Spleen (tissue), 13 donors: ENCODE measurements at places on chromosomes 5 and 9.
A peak's percentile ranks its signal among the peaks of the same experiment; 100 is the strongest.

DNA sequence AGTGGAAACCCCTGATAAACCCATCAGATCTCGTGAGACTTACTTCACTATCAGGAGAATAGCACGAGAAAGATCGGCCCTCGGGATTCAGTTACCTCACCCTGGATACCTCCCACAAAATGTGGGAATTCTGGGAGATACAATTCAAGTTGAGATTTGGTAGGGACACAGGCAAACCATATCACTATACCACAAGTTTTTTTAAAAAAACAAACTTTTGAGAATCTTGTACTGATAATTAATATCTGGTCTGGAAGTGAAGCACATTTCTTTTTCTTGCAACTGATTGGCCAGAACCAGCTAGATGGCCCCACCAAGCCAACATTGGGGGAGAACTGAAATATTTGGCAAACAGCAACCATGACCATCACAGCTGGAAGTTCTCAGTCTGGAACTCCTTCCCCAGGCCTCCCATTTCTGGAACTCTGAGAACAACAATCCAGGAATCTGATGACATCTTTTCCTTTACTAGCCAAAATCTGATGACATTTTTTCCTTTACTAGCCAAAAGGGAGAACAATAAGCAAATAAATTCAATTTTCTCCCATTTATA, 51.8 kb upstream of the CDKN2B start:
- H3K27me3 ChIP-seq, result no peaks in the 10 kb centered on the region
- no peak overlapping the region for H3K27ac ChIP-seq
- H3K4me1 ChIP-seq, result no peaks in the 10 kb centered on the region

GRCh38 chr5:115472271-115473025, 72.1 kb downstream of the FEM1C start:
- H3K4me3 ChIP-seq, result no peak overlapping the region
- H3K27me3 ChIP-seq, result no peaks in the 10 kb centered on the region
- no peak overlapping the region for H3K27ac ChIP-seq
- H3K4me1 ChIP-seq, result no peaks in the 10 kb centered on the region
- DNase-seq, result no peak

GRCh38 chr9:116191576-116192415, 38.2 kb downstream of the PAPPA start:
- H3K36me3 ChIP-seq, result no peaks in the 10 kb centered on the region
- no peaks in the 10 kb centered on the region for H3K4me1 ChIP-seq
- H3K4me3 ChIP-seq, result no peak overlapping the region
- no peak for DNase-seq
- H3K27ac ChIP-seq, result no peak overlapping the region

- H3K4me3 ChIP-seq, result no peak overlapping the region
- no peaks in the 10 kb centered on the region for H3K36me3 ChIP-seq
Measured at GRCh38 chr5:128773378-128773777, 191.9 kb upstream of the SLC27A6 start.

GRCh38 chr5:19001054-19001453, 986.9 kb downstream of the CDH18 start:
- no peaks in the 10 kb centered on the region for H3K27me3 ChIP-seq
- H3K4me3 ChIP-seq, result no peak overlapping the region

GRCh38 chr9:96611302-96611701, 8.3 kb downstream of the CDC14B start:
- H3K27me3 ChIP-seq, result no peaks in the 10 kb centered on the region
- DNase-seq, result no peak
- no peaks in the 10 kb centered on the region for H3K4me1 ChIP-seq
- H3K27ac ChIP-seq, result no peak overlapping the region

DNA sequence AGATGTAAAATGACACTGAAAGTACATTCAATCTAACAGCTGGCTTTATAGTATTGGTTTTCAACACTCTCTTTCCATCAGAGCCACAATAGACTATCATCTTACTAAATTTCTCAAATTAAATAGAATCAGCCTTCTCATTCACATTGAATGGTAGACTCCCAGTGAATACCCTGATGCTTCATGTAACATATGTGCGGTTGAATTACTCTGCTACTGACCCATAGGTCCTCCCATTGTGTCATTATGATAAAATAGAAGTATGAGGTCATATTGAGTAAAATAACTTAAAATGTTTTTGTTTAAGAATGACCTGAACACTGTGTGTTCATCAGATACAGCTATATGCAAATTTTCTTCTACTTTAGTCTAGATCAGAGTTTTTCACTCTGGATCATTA, 75.9 kb upstream of the ADAMTSL1 start:
- no peaks in the 10 kb centered on the region for H3K36me3 ChIP-seq
- no peak overlapping the region for H3K4me3 ChIP-seq
- no peak for DNase-seq
- no peaks in the 10 kb centered on the region for H3K4me1 ChIP-seq
- H3K27ac ChIP-seq, result no peak overlapping the region

DNA sequence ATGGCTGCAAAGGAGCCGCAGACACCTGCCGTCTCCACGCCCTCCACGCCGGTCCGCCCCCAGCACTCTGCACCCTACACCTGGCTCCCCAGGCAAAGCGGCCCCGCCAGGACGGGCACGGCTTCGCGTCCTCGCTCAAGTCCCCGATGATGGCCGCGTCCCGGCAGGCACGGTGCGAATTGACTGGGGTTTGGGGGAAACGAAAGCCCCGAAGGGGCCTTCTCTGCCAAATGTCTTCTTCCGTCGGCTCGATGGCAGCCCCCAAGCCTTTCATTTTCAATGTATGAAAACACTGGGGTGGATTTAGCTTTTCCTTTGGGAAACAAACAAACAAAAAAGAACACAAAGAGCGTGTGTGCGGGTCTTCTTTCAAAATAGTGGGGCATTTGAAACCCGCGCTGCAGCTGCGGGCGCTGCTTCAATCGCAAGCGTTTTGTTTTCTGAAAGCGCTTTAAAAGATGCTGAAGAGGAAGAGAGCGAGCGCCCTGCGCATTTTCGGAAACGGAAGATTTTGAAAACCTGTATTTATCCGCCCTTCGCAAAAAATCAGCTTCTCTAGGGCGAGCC, 160.0 kb downstream of the RMI1 start:
- peaks cover 29% of the 10 kb centered on the region for H3K4me1 ChIP-seq
- peak overlapping the region; percentile 56 for H3K27ac ChIP-seq
- H3K36me3 ChIP-seq, result no peaks in the 10 kb centered on the region
- peak overlapping the region; percentile 38 for H3K4me3 ChIP-seq

GRCh38 chr5:94064025-94064424, 322.6 kb upstream of the POU5F2 start:
- H3K27me3 ChIP-seq, result no peaks in the 10 kb centered on the region
- no peaks in the 10 kb centered on the region for H3K4me1 ChIP-seq
- no peak for DNase-seq
- no peak overlapping the region for H3K4me3 ChIP-seq
- peaks cover 18% of the 10 kb centered on the region for H3K36me3 ChIP-seq

- no peak overlapping the region for H3K4me3 ChIP-seq
- H3K4me1 ChIP-seq, result no peaks in the 10 kb centered on the region
- no peaks in the 10 kb centered on the region for H3K27me3 ChIP-seq
- H3K27ac ChIP-seq, result no peak overlapping the region
- no peaks in the 10 kb centered on the region for H3K36me3 ChIP-seq
Measured at GRCh38 chr5:115402822-115403577, 106.5 kb upstream of the CCDC112 start.

GRCh38 chr5:135087950-135088349, 53.9 kb upstream of the PITX1 start:
- no peaks in the 10 kb centered on the region for H3K27me3 ChIP-seq
- DNase-seq, result peak; percentile 23
- no peak overlapping the region for H3K27ac ChIP-seq
- no peaks in the 10 kb centered on the region for H3K4me1 ChIP-seq
- H3K36me3 ChIP-seq, result no peaks in the 10 kb centered on the region

- DNase-seq, result no peak
- no peak overlapping the region for H3K27ac ChIP-seq
- no peak overlapping the region for H3K4me3 ChIP-seq
- no peaks in the 10 kb centered on the region for H3K27me3 ChIP-seq
Measured at GRCh38 chr5:116453988-116454411, 120.6 kb downstream of the SEMA6A start.

DNA sequence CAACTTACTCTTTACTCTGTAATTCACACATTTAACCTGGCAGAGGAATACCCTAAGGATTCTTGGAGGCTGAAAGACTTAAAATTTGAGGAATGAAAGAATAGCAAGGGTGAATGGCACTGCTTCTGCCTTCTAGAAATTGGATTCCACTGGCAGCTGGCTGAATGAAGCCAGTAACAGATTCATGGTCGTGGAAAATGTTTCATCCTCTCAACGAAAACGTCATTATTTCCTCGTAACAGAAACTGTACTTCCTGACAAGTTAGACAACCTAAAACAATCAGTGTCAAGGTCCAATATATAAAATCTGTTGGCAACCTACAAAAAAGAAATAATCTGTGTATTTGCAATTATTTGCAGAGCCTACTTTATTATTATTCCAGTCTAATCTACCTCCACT, 39.7 kb downstream of the BNC2 start:
- no peak for DNase-seq
- no peaks in the 10 kb centered on the region for H3K4me1 ChIP-seq
- H3K27ac ChIP-seq, result no peak overlapping the region
- H3K4me3 ChIP-seq, result no peak overlapping the region
- no peaks in the 10 kb centered on the region for H3K27me3 ChIP-seq

GRCh38 chr5:2742921-2743679, 8.4 kb downstream of the IRX2 start:
- H3K27ac ChIP-seq, result no peak overlapping the region
- no peak for DNase-seq
- peaks cover 9% of the 10 kb centered on the region for H3K4me1 ChIP-seq
- H3K27me3 ChIP-seq, result peaks cover 49% of the 10 kb centered on the region
- H3K4me3 ChIP-seq, result no peak overlapping the region

DNA sequence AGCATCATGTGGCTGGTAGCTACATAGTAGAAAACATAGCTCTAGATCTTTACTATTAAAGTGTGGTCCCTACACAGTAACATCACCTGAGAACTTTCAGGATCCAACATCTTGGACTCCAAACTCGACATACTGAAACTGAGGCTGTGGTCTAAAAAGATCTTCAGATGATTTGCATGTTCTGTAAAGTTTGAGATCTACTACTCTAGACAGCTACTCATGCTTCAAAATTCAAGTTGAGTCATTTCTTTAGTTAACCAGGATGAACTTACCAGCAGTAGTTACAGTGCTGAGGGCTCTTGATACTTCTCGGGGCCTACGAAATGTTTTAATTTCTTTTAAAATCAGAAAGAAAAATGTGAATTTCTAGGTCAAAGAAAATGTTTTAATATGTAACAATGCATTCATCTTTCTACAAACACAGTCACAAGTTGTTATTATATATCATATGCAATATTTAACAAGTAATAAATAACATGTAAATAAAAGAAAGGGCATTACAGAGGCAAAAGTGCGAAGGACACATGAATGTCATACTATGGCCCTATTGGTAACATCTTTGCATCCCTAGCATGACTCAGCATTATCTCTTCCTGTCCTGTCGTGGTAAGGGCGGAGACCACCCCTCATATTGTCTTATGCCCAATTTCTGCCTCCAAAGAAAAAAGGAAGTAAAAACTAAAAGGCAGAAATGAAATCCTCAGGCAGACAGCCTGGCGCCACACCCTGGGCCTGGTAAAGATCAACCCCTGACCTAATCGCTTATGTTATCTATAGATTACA, 563.9 kb upstream of the TLE4 start:
- no peak overlapping the region for H3K4me3 ChIP-seq
- no peaks in the 10 kb centered on the region for H3K4me1 ChIP-seq
- no peaks in the 10 kb centered on the region for H3K36me3 ChIP-seq
- no peak overlapping the region for H3K27ac ChIP-seq
- no peaks in the 10 kb centered on the region for H3K27me3 ChIP-seq

DNA sequence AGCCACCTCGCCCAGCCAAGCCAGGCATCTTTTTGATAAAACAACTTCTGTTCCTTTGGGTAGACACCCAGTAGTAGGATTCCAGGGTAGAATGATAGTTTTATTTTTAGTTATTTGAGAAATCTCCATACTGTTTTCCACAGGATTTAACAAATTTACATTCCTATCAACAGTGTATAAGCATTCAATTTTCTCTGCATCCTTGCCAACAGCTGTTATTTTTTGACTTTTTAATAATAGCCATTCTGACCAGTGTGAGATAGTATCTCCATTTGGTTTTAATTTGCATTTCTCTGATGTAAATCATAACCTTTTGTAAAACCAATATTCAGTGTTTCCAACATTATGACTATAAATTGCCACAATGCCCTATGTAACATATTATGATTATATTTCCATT, 28.2 kb upstream of the CCNB1 start:
- no peaks in the 10 kb centered on the region for H3K27me3 ChIP-seq
- H3K4me1 ChIP-seq, result no peaks in the 10 kb centered on the region
- H3K36me3 ChIP-seq, result no peaks in the 10 kb centered on the region
- H3K4me3 ChIP-seq, result no peak overlapping the region
- H3K27ac ChIP-seq, result no peak overlapping the region

DNA sequence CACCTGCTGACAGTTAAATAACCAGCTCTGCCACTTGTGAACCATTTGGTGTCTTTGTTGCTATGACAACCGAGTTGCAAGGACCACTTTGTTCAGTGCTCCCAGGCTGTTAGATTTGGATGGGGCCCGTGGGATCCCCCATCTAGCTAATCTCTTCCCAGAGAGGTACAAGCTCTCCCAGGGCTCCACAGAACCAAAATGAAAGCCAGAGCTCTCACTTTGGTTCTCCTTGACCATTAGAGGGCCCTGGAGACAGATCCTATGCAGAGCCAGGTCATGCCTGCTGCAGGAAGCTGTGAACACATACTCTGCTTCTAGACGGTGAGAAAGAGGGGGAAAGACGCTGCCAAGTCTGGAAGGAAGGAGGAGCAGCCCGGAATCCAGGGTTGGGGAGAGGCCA, 224.6 kb downstream of the GABBR2 start:
- H3K36me3 ChIP-seq, result no peaks in the 10 kb centered on the region
- no peaks in the 10 kb centered on the region for H3K4me1 ChIP-seq
- DNase-seq, result no peak

GRCh38 chr9:6739218-6739617, 18.6 kb upstream of the KDM4C start:
- H3K27me3 ChIP-seq, result no peaks in the 10 kb centered on the region
- H3K4me1 ChIP-seq, result no peaks in the 10 kb centered on the region
- H3K36me3 ChIP-seq, result no peaks in the 10 kb centered on the region
- H3K27ac ChIP-seq, result no peak overlapping the region

- no peak for DNase-seq
- H3K36me3 ChIP-seq, result no peaks in the 10 kb centered on the region
- no peak overlapping the region for H3K4me3 ChIP-seq
- no peaks in the 10 kb centered on the region for H3K27me3 ChIP-seq
- H3K27ac ChIP-seq, result peak overlapping the region; percentile 33
Measured at GRCh38 chr5:135140446-135141204, 106.6 kb upstream of the PITX1 start.

DNA sequence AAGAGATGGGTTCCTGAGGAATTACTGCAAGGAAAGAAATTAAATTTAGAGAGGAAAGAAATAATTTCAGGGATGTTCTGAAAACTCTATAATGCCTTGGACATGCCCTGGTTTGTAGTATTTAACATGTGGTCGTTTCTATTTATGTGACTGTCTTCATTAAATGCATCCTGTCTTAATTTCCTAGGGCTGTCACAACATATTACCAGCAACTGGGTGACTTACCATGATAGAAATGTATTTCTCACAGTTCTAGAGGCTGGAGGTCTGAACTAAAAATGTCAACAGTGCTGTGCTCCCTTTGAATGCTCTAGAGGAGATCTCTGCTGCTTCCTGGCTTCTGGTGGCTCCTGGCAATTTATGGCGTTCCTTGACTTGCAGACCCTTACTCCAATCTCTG, 287.7 kb downstream of the FBXL7 start:
- no peaks in the 10 kb centered on the region for H3K27me3 ChIP-seq
- no peak overlapping the region for H3K27ac ChIP-seq
- H3K4me1 ChIP-seq, result no peaks in the 10 kb centered on the region
- no peak overlapping the region for H3K4me3 ChIP-seq
- DNase-seq, result no peak
